ENCODE measurements at places on chromosomes 7 and 10. TPM values are rescaled to one million over a fixed set of nuclear protein-coding genes. Genes with fewer than 3 reads are reported as not detected.

The MYOZ1 gene
- 1.0 TPM for total RNA-seq

DNA sequence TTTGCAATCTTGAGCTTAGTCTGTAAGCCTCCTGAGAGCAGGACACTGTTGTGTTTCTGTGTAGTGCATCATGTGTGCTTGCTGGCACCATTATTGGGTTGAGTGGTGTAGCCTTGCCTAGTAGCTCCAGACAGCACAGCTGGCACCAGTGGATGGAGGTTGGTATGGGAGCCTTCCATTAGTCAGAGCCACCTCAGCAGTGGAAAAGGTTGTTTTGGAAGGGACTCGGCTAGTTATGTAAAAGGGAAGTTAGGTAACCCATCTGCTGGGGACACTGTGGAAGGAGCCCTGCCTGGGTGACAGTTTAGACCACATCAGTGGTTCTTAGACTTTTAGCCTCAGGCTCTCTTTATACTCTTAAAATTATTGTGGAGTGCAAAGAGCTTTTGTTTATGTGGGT lies 16.3 kb downstream of the MINDY4 start:
- DNase-seq, result no peak

DNA sequence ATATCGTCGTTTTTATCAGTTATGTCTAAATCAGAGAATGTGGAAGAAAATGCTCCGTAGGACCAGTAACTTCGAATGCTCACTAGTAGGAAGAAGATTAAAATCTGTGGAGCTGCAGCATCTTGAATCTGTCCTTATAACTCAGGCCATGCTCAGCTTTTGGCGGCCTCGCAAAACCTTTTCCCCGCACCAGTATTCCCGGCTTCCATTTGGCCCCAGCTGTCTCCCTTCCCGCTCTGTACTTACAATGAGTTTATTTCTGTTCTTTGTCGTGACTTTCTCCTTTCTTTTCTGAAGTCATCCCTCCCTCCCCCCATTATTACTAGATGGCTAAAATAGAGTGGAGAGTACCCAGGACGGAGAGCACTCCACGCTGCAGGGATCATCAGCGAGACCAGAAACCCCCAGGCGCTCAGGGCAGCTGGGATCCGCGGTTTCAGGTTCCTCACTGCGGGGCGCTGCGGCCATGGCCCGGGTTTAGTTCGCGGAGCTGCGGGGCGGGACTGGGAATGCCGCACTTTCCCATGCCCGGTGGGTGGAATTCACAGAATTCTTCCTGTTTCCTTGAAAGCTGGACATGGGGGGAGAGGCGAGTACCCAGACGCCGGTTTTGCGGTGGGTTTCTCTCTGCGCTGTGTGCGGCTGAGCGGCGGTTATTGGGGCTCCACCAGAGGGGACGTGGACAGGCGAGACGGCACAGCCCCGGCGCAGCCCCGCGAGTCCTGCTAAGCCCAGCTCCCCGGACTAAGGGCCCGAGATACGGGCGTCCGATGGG lies 183.5 kb downstream of the POM121L12 start:
- DNase-seq, result no peak

DNA sequence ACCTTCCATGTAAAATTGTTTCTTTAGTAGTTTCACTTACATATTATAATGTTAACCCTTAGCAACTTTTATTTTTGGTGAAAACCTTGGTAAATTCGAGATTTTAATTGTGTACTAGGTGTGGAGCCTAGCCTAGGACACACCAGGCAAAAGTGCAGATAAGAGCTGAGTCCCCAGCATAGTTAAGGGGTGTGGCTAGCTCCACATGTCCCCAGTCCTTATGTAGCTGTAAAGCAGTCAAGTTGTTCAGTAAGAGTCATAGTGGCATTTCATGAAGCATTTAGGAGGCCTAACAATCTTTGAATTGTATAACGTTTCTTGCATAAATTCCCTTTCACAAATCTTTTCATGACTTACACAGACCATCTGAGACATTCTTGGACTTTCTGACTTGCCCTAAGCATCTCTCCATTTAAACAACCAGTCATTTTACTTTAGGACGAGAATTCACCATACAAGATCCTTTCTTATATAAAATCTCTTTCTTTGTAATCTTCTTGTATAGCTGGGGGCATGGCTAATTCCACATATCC lies 53.8 kb upstream of the INHBA start:
- DNase-seq, result peak; percentile 15

The DNAH11 gene
- 1.5 TPM for total RNA-seq

All from M059J (cell line).